ENCODE measurements at places on chromosomes 11 and 22. TPM values are rescaled to one million over a fixed set of nuclear protein-coding genes. Genes with fewer than 3 reads are reported as not detected.

GRCh38 chr11:65150509-65151299 is 16.4 kb upstream of the SYVN1 start:
- DNase-seq, result peak; percentile 90
- no peaks in the 10 kb centered on the region for H3K4me1 ChIP-seq
- peak overlapping the region; percentile 73 for H3K27ac ChIP-seq
- H3K36me3 ChIP-seq, result no peaks in the 10 kb centered on the region
- no peaks in the 10 kb centered on the region for H3K27me3 ChIP-seq

- no peak for DNase-seq
- H3K4me3 ChIP-seq, result no peak overlapping the region
- H3K36me3 ChIP-seq, result no peaks in the 10 kb centered on the region
- no peaks in the 10 kb centered on the region for H3K4me1 ChIP-seq
Measured at GRCh38 chr22:19750507-19751490, 9.8 kb upstream of the TBX1 start.

- peaks cover 7% of the 10 kb centered on the region for H3K4me1 ChIP-seq
- no peak for DNase-seq
Measured at GRCh38 chr11:111569476-111569875, 29.0 kb downstream of the LAYN start.

HTR3B gene
- total RNA-seq, result not detected
